Glutamatergic neuron (in vitro differentiated cells): ENCODE measurements at places on chromosomes 16 and 17. TPM values are rescaled to one million over a fixed set of nuclear protein-coding genes. Genes with fewer than 3 reads are reported as not detected.

DNA sequence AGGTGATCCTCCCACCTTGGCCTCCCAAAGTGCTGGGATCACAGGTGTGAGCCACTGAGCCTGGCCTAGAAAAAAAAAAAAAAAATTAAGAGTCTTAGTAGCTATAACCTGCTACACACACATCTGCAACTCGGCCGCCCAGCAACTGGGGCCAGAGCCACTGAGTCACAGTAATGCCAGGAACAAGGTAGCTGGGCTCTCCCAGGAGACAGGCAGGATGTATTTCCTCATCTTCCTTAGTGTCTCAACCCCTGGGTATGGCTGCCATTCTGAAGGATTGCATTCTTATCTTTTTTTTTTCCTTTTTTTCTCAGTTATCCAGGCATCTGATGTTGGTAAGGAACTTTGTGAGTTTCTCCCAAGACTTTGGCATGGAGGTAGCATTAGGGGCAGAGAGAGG lies 7.1 kb upstream of the PSMD3 start:
- DNase-seq: no peak
- peaks cover 4% of the 10 kb centered on the region for H3K4me1 ChIP-seq
- H3K27ac ChIP-seq: no peak overlapping the region
- H3K4me3 ChIP-seq: no peak overlapping the region

- H3K27ac ChIP-seq: no peak overlapping the region
- no peak overlapping the region for H3K4me3 ChIP-seq
- H3K36me3 ChIP-seq: no peaks in the 10 kb centered on the region
- H3K4me1 ChIP-seq: peaks cover 17% of the 10 kb centered on the region
Measured at GRCh38 chr17:82108038-82108437, 10.0 kb upstream of the FASN start.

GRCh38 chr16:31270795-31271194 lies 11.0 kb downstream of the ITGAM start:
- H3K4me3 ChIP-seq: no peak overlapping the region
- H3K27ac ChIP-seq: no peak overlapping the region
- no peaks in the 10 kb centered on the region for H3K36me3 ChIP-seq
- no peak for DNase-seq
- H3K27me3 ChIP-seq: no peaks in the 10 kb centered on the region

- no peak for DNase-seq
- no peaks in the 10 kb centered on the region for H3K36me3 ChIP-seq
- H3K27me3 ChIP-seq: no peaks in the 10 kb centered on the region
Measured at GRCh38 chr17:77160091-77160874, 19.5 kb downstream of the SEC14L1 start.

DNA sequence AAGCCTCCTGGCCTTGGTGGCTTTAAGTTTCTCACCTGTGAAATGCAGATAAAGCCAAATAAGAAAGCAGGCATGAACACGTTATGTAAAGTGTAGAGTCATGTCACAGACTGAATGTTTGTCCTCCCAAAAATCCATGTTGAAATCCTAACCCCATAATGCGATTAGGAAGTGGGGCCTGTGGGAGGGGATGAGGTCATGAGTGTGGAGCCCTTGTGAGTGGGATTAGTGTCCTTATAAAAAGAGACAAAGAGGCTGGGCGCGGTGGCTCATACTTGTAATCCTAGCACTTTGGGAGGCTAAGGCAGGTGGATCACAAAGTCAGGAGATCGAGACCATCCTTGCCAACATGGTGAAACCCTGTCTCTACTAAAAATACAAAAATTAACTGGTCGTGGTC lies 19.5 kb upstream of the C16orf78 start:
- peaks cover 16% of the 10 kb centered on the region for H3K4me1 ChIP-seq
- no peak overlapping the region for H3K4me3 ChIP-seq
- peaks cover 5% of the 10 kb centered on the region for H3K27me3 ChIP-seq
- no peaks in the 10 kb centered on the region for H3K36me3 ChIP-seq

GRCh38 chr17:38357486-38358123 lies 6.0 kb downstream of the SOCS7 start:
- DNase-seq: no peak
- peak overlapping the region; percentile 26 for H3K4me3 ChIP-seq

DNA sequence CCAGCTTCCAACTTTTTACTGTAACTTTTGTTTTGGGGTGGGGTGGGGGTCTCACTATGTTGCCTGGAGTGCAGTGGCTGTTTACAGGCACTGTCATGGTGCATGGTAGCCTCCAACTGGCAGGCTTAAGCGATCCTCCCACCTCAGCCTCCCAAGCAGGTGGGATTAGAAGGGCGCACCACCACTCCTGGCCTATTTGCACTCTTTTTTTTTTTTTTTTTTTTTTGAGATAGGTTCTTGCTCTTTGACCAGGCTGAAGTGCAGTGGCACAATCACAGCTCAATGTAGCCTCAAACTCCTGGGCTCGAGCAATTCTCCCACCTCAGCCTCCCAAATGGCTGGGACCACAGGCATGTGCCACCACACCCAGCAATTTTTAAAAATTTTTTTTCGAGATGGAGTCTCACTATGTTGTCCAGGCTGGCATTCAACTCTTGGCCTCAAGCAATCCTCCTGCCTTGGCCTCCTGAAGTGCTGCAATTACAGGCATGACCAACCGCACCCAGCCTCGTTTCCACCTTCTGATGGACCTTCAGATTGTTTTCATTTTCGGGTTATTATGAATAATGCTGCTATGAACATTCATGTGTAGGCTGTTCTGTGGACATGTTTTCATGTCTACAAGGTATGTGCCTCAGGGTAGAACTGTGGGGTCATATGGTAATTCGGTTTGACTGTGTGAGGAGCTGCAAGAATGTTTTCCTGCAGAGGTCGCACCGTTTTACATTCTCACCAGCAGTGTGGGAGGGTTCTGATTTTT lies 10.9 kb downstream of the TRAP1 start:
- no peaks in the 10 kb centered on the region for H3K36me3 ChIP-seq
- no peak overlapping the region for H3K27ac ChIP-seq
- H3K27me3 ChIP-seq: peaks cover 1% of the 10 kb centered on the region
- H3K4me3 ChIP-seq: no peak overlapping the region
- peaks cover 2% of the 10 kb centered on the region for H3K4me1 ChIP-seq

GRCh38 chr17:33055171-33055611 lies 63.5 kb downstream of the SPACA3 start:
- H3K4me3 ChIP-seq: no peak overlapping the region
- no peaks in the 10 kb centered on the region for H3K36me3 ChIP-seq
- no peak for DNase-seq

The ANKRD40CL gene
- total RNA-seq: not detected

The DHRS7C gene
- total RNA-seq: not detected
